Stimulated activated CD4-positive, alpha-beta T cell treated with anti-CD3 and anti-CD28 coated beads, Interleukin-2, amount 100 ng/mL, for 24 hours (primary cell): ENCODE measurements at places on chromosomes 4 and X.

DNA sequence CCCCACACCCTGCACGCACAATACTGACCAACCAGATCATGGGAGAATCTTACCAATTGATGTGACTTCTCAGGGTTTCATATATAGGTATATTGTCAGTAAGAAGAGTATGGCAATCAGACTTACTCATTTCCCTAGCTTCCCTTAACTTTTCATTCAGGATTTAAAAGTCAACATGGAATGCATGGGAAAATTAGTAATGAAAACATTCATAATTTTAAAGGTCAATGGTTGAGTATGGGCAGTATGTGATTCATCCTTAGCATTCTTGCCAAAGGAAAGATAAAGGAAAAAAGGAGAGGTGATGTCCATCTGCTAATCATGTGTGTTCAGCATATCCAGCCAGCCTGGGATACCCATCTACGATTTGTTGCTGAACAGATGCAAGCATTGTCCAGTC, 4.0 kb downstream of the DIPK2B start:
- no peak for DNase-seq

- no peak for DNase-seq
Observed at GRCh38 chrX:53678667-53679066, 7.9 kb downstream of the HUWE1 start.

DNA sequence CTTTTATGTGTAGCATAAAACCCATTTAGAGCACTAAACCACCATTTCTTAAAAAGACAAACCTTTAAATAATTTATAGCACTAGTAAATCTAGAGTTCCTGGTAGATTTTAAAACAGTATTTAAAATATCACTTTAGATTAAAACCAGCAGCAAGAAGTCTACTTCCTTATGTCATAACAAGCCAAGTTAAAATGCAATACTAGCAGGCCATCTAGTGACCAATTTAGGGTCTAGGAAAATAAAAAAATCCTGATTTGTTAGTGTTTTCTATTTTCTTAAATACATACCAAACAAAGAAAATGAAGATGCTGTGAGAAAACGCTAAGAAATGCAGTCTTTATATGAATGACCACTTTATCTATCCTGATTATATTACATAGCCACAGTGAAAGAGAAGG, 53.9 kb downstream of the PAPSS1 start:
- DNase-seq = no peak

DNA sequence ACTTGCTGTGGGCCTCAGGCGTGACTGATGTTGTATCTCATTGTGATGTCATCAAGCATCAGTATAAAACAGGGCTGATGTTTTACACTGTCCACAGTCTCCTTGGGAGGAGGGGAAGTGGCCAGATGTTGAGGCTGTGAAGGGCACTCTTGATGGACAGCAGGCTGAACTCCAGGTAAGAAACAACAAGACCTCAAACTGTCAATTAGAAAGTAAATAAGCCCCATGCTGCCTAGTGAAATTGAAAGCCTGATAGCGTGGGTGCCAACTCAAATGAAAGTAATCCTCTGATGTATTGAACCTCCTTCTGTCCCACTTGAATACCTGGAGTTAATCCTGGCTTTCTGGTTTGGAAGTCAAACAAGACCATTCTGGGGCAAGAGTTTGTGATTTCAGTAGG, 19.7 kb downstream of the VSIG1 start:
- DNase-seq = no peak

DNA sequence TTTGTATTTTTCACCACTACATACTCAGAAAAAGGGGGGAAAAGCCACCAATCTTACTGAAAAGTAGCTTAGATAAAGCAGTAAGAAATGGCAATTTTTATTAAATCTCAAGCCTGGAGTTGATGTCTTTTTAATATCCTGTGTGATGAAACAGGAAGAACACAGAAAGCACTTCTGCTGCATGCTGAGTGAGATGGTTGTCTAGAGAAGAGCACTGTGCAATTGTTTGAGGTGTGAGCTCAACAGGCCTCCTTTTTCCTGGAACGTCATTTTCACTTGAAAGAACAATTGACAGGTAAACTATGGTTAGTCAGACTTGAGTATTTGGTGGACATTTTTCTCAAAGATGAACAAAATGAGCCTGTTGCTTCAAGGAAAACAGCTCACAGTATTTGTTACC, 73.9 kb downstream of the RTL5 start:
- DNase-seq = no peak

- DNase-seq = no peak
Observed at GRCh38 chr4:55013431-55013955, 111.9 kb downstream of the KDR start.

DNA sequence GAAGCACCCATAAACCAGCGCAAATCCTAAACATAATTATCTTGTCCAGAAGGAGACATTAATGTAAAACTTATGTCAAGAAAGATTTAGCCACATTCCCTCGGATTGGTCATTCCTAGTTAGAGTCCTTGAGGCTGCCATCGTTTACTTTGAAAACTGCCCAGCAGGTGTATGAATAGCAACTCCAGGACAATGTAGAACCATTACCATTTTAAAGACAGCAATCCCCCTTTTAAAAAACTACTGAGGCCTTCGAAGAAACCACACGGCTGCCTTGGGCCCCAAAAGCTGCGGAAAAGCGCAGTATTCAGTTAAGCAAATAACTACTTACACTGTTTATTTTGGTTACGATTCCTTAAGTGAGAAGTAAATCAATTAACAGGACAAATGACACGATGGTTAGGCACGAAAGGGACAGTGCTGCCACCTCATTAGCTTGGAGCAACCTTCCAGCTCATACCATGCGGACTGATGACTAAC, 822 bp upstream of the SGMS2 start:
- DNase-seq = no peak

GRCh38 chr4:8726344-8726851, 133.8 kb downstream of the CPZ start:
- peak; percentile 13 for DNase-seq

GRCh38 chrX:111719426-111720210, 38.6 kb downstream of the ALG13 start:
- no peak for DNase-seq

DNA sequence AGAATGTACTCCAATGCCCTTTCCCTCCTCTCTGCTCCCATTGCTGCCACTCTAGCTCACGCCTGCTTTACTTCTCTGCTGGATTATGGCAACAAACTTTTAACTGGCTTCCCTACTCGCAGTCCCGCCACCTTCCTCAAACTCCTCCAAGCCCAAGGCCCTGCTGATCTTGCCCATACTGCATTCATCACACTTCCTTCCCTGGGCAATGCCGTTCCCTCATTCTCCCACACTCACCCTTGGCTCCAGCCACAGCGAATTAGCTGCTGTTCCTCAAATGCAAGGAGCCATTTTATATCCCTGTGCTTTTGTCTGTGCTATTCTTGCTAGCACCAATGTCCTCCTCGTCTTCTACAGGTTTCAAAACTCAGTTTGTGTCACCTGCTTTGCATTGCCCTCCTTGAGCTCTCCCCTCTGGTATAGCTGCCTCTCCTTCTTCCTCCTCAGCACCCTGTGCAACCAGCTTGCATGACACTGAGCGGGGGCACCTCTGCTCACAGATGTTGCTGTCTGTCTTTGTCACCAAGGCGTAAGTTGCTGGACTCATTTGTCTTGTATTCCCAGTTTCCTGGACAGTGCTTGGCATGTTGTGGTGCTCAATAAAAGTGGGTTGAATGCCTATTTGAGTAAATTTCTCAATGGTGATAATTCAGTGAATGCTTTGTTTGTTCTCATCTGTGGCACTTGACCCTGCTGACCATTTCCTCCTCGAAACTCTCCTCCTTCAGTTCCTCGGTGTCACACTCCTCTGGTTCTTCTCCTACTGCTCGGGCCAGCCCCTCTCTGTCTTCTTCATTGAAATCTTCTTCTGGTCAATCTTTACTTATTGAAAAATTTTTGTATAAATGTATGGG, 22.4 kb upstream of the MGST2 start:
- DNase-seq = no peak

DNA sequence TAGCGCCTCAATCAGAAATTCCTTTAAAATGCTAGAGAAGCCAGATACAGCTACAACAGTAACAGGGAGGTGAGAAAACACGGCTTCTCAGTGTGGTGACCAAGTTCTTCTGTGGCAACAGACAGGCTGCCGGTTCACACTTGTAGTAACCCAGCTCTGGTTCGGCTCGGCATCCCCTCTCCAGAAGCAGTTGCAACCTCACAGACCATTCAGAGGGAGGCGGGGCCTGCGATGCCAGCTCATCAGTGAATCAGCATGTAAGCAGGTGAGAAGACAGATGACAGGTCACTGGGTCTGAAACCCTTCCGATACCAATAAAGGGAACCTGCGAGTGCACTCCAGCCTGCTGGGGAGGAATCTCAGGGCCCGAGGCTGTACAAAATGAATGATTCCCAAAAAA, 251.0 kb downstream of the KCNIP4 start:
- no peak for DNase-seq

- peak; percentile 70 for DNase-seq
Observed at GRCh38 chr4:113540859-113541258, 220.7 kb downstream of the CAMK2D start.

DNA sequence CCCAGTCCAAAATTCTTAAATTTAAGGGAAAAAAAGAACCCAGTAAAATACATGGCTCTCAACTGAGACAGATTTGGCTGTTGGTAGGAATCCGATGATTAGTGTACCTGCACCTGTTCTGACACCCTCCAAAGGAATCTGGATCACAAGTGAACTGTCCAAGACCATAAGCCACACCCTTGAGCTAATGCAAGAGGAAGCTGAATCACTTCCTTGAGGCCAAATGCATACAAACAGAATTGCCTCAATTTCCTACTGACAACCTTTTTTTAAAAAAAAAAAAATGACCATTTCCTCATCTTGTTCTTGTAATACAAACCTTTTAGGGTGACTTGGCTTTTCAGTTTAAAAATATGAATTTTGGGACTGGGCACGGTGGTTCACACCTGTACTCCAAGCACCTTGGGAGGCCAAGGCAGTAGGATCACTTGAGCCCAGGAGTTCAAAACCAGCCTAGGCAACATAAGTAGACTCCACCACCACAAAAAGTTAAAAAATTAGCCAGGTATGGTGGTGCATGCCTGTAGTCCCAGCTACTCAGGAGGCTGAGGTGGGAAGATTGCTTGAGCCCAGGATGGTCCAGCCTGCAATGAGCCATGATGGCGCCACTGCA, 10.7 kb upstream of the FBXL5 start:
- no peak for DNase-seq

DNA sequence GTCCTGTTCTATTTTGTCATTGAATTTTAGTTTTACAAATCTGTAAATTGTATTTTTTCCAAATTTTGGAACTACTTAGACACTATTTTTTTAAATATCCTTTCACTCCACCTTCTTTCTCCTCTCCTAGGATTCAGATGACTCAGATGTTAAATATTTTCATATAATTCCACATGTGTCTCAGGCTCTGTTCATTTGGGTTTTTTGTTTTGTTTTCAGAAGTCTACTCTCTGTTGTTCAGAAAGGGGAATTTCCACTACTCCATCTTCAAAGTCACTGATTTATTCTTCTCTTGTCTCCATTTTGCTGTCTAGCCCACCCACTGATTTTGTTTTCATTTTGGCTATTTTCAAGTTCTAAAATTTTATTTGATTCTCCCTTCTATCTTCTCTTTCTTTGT, 264.0 kb upstream of the SLIT2 start:
- DNase-seq = no peak

DNA sequence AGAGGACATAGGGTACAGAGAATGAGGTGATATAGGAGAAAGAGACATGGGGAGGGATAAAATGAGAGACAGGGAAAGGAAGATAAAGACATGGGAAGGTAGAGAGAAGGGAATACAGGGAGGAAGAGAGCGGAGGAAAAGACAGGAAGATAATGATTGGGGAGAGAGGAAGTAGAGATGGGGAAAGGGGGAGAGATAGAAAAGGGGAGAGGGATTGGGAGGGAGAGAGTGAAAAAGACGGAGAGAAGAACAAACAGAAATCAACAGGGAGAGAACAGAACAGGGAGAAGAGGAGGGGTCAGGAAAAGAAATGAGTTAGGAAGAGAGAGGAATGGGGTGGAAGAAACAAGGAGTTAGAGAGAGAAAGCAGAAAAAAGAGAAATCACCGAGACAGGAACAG, 4.6 kb downstream of the GRIPAP1 start:
- no peak for DNase-seq

- DNase-seq = no peak
Observed at GRCh38 chr4:72587334-72587733, 18.3 kb upstream of the ADAMTS3 start.

GRCh38 chrX:20124964-20125363, 8.3 kb upstream of the MAP7D2 start:
- DNase-seq = no peak

DNA sequence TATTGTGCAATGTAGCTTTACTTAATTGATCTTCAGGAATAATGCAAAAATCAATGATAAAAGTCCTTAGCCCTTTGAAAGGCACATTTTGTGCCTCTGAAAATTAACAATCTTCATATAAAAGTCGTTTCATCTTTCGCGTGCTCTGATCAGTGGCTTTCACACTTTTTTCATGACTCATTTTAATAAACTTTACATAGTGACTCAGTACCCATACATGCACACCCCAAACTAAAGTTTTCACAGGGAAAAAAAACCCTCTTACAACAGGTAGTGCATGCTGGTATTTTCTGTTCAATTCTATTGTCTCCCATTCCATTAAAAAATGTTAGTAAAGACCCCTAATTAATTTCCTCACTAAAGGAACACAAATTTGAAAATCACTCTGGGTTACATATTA, 21.5 kb downstream of the RWDD4 start:
- DNase-seq = no peak

- no peak for DNase-seq
Observed at GRCh38 chrX:22118161-22118830, 86.2 kb downstream of the PHEX start.

- no peak for DNase-seq
Observed at GRCh38 chr4:169256101-169256612, 14.6 kb downstream of the SH3RF1 start.

- no peak for DNase-seq
Observed at GRCh38 chrX:6770936-6771335, 236.0 kb upstream of the VCX3A start.

- no peak for DNase-seq
Observed at GRCh38 chr4:8282134-8282641, 12.6 kb downstream of the HTRA3 start.

GRCh38 chr4:174935607-174936006, 17.4 kb downstream of the ADAM29 start:
- no peak for DNase-seq

GRCh38 chr4:48138936-48139335, 4.9 kb upstream of the TXK start:
- no peak for DNase-seq

DNA sequence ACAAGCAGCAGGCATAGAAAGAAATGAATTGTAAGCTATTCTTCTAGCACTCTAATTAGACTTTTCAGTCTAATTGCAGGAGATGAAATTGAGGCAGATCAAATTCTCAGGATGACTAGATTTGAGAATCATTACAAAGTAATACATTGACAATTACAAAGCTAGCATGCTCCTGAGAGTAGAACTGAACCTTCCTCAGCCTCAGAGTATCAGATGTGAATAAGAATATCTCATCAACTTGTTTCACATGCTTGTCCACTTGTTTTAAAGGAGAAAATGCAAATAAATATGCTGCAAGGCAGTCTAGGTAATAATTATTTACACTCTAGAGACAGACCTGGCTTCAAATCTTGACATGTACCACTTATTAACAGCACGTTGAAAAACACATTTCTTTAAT, 491.0 kb upstream of the MAGEB2 start:
- no peak for DNase-seq

- DNase-seq = no peak
Observed at GRCh38 chr4:157934151-157934550, 238.7 kb downstream of the GASK1B start.
